Cardiac fibroblast (primary cell): ENCODE measurements at places on chromosomes 12 and 14.

DNA sequence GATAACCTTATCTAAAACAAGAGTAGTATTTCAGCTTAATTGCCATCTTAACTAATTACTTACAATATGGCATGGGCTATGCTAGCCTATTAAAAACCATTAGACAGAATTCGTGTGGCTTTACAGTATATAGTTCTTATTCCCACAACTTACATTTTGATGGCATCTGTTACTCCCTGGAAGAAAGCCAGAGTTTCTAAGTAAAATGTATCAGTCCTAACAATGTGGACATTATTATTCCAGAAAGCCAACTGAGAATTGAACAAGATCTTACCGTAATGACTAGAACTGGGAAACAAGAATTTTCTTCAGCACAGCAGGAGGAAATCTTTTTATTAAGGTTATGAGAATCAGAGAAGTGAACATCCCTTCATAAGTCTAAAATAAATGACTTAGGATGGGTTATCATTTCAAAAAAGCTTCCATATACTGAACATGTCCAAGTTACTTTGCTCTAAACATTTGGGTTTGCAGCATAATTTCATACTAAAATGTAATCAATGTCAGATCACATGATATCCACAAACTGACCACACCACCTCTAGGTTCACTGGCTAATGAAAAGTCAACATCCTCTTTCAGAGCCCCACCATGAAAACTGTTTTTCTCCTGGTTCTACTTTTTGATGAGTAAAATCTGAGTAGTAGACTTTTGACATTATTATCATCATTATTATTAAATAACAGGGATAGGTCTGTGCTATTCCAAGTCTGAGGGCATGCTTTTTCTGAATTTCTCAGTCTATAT lies 179.7 kb downstream of the SSPN start:
- peak; percentile 43 for DNase-seq

- DNase-seq, result peak; percentile 32
Observed at GRCh38 chr12:43008953-43009845, 419.7 kb upstream of the PRICKLE1 start.

DNA sequence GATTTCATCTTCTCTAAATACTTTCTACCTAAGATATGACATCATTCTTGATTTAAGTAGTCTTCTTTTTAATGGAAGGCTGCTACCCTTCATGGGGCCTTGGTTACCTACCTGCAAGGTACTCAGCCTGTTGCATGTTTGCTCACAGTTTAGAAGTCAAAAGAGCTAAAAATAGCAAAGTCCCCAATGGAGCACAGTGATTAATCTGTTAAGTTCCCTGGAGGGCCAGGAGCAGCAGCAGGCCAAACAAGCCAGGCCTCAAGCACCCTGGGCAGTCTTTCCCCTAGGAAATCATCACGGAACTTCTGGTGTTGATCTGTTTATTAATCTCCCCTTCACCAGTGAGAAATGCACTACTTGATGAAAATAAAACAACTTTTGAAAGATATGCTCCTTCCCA lies 24.0 kb upstream of the SLC8A3 start:
- DNase-seq, result no peak

GRCh38 chr14:106185837-106186233 lies 659.5 kb downstream of the TMEM121 start:
- DNase-seq, result no peak

DNA sequence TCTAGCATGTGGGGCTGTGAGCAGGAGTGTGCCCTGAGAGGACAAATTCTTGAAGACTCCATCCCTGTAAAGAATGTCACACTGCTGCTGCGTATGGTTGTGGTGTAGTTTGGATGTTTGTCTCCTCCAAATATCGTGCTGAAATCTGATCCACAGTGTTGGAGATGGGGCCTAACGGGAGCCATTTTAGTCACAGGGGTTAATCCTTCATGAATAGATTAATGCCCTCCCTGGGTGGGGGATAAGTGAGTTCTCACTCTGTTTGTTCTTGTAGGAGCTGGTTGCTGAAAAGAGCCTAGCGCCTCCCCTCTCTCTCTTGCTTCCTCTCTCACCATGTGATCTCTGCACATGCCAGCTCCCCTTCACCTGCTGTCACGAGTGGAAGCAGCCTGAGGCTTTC lies 94.5 kb upstream of the VASH1 start:
- no peak for DNase-seq

GRCh38 chr14:53127832-53128231 lies 25.3 kb downstream of the DDHD1 start:
- DNase-seq, result no peak

DNA sequence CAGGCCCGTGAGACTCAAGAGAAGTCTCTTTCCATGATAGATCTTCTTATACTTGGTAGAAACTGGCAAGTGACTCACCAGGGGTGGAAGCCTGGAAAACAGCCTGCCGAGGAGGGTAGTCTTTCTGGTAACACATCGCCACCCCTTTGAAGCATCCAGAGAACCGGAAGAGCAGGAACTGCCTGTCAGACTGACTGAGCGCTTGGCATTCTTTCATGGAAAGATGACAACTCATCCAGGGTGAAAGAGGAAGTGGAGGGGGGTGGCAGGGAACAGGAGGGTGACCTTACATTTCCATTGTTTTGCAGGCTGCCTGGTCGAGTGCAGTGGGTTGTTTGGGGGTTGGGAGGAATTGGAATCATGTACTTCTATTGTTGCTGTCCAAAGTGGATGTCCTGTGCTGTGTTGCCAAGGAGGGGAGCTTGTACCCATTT lies 34.5 kb downstream of the PRKCH start:
- DNase-seq, result peak; percentile 88

DNA sequence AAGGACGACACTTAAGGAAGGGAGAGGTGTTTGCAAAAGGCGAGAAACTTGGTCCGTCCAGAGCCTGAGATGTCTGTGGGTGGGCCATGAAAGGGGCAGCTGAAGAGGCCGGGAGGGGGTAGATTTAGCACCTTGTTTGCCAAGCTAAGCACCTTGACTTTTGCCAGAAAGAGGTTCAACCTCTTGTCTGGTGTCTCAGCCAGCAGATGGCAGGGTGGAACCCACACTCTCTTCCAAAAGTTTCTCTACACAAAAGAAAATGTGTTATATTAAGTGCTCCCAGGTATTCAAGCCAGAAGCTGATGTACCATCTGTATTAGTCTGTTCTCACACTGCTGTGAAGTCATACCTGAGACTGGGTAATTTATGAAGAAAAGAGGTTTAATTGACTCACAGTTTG lies 69.9 kb downstream of the SUDS3 start:
- DNase-seq, result no peak

GRCh38 chr12:10069976-10070375 lies 28.8 kb downstream of the CLEC1A start:
- DNase-seq, result no peak

GRCh38 chr12:114683709-114684097 lies 272 bp downstream of the TBX3 start:
- no peak for DNase-seq

- DNase-seq, result no peak
Observed at GRCh38 chr14:50739186-50739585, 71.1 kb upstream of the SAV1 start.

- DNase-seq, result peak; percentile 94
Observed at GRCh38 chr12:69688471-69689427, 10.4 kb downstream of the BEST3 start.

DNA sequence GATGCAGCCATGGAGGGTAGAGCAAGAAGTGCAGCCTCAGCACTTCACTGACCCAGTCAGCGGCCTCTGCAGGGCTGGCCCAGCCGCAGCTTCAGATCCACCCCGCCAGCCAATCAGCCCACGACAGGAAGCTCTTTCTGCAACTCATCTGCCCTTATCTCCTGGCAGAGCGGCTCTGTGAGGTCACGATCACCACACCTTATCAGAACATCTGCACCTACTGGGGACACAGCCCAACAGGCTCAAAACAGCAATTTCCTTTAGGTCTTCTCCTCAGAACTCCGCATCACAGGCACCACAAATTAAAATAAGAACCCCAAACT lies 287.3 kb downstream of the BCL11B start:
- no peak for DNase-seq

- peak; percentile 62 for DNase-seq
Observed at GRCh38 chr14:32950584-32950983, 11.9 kb downstream of the NPAS3 start.

GRCh38 chr12:50928392-50928791 lies 24.0 kb upstream of the HIGD1C start:
- no peak for DNase-seq

DNA sequence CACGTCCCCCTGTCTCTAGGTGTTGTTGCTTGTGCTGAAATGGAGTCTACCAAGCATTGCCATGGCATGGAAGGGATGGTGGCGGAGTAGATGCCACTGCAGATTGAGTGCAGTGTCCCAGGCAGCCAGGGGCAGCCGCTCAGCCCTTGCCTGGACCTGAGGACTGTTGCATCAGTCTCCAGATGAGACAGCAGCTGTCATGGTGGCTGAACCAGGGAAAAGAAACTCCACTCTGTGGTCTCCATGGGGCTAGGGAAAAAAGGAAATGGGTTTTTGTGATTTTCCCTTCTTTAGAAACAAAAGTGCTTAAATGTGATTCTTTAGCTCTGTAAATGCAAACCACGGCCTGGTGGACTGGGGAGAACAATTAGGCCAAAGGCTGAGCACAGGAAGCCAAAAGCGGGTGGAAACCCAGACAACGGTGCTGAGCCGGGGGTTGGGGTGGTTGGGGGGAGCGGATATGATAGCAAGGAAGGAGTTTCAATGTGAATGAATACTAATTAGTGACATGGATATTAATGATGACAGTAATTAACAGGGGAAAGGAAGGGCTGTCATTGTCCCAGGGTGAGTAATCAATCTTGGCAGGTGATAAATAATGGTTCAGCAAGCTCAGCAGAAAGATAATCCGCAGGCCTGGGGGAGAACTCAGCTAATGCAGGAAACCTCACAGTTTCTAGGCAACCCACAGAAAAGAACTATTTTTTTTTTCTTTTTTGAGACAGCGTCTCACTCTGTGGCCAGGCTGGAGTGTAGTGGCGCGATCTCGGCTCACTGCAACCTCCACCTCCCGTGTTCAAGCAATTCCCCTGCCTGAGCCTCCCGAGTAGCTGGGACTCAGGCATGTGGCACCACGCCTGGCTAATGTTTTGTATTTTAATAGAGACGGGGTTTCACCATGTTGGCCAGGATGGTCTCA lies 442.6 kb downstream of the DPF3 start:
- no peak for DNase-seq

- peak; percentile 14 for DNase-seq
Observed at GRCh38 chr14:65200454-65200853, 98.1 kb upstream of the MAX start.

DNA sequence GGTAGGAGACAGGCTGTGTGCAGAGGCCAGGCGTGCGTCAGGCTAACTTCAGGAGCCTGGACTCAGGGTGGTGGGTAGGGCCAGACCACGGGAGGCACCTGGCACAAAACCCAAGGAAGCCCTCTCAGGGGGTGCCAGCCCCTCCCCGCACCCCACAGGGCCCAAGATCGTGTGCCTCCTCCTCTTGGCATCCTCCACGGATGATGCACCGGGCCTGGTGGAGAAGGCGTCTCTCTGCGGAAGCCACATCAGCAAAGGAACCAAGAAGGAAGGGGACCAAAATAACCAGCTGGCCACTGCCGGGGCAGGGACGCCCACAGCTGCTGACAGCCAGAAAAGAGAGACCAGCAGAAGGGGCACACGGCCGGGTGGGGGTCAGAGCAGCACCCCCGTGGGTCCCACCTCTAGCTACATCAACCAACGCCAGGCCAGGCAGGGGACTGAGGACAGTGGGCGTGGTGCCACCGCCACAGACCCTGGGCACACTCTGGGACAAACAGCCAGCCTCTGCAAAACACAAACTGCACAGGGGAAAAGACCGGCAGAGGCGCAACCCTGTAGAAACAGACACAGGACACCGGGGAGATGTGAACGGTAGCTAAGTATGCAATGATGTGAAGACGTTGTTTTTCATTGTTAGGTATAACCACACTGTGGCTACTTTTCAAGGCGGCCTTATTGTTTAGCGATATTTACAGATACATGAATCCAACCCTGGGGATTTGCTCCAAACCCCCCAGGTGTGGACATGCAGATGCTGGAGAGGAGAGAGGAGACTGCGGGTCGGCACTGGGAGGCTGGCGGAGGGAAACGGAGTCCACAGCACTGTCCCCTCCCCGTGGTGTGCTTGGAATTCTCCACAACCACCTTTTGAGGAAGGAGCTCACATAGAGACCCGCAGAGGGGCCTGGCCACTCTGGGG lies 26.1 kb upstream of the C14orf180 start:
- DNase-seq, result no peak

- DNase-seq, result no peak
Observed at GRCh38 chr12:110367181-110367864, 36.2 kb downstream of the ANAPC7 start.

GRCh38 chr14:104518659-104519350 lies 60.8 kb upstream of the C14orf180 start:
- DNase-seq, result no peak

DNA sequence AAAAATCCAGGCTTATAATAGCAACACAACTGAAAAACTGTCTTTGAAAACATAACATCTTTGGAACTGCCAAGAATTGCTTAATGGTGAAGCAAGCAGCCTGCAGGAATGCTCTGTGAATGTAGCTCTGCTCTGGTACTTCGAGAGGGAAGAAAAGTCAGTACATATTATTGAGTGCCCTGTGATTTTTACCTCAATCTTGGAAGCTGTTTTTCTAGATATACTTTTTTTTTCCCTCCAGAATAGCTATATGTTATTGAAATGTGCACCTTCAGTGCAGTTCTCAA lies 508.1 kb downstream of the PCNX1 start:
- peak; percentile 79 for DNase-seq

DNA sequence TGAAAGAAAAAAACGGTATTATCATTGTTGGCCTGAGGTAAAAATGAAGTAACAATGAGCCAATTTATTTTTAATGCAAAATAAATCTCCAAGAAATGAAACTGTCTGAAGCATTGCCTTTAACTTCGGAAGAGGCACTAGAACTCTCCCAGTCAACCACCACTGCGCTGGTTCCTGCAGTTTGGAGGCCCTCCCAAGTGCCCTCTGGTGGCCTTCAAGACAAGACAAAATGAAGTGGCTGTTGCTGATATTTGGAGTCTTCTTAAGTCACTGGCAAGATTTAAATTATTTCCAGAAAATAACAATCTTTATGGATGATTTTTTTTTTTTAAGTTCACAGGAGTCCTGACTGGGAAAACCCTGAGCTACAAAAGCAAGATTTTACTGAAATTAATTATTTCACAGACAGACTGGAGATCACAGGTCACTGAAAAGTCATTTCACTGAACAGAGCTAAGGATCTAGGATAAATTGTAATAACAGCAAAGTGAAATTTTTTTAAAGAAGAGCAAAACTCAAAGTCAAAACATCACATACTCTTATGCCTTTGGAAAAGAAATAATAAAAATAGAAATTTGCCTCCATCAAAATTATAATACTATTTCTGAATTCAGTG lies 58.2 kb downstream of the DICER1 start:
- DNase-seq, result peak; percentile 75

DNA sequence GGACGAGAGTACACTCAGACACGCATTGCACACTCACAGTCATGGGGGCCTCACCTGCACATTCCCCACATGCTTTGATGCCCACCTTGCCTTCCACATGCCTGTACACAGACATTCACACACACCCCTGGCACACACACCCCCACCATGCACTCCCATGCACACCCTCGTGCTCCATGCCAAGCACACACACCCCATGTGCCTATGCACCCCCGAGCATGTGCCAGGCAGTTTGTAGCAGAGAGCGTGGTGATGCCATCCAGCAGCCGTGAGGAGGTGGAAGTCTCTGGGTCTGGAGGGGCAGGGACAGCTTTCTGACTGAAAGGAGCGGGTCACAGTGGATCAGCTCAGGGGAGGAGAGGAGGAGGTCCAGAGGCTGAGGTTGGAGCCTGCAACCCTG lies 10.7 kb upstream of the NXPH4 start:
- no peak for DNase-seq

GRCh38 chr14:68961781-68962584 lies 17.1 kb downstream of the ACTN1 start:
- DNase-seq, result no peak

GRCh38 chr12:57622293-57623245 lies 10.4 kb downstream of the B4GALNT1 start:
- DNase-seq, result no peak
